Upper lobe of right lung (tissue), 1 donor: ENCODE measurements at places on chromosomes 5 and 9. TPM values are rescaled to one million over a fixed set of nuclear protein-coding genes. Genes with fewer than 3 reads are reported as not detected.

GRCh38 chr9:131046093-131046380 lies 37.1 kb downstream of the LAMC3 start:
- H3K27ac ChIP-seq: no peak overlapping the region
- DNase-seq: no peak
- H3K4me3 ChIP-seq: no peak overlapping the region
- no peaks in the 10 kb centered on the region for H3K36me3 ChIP-seq
- no peaks in the 10 kb centered on the region for H3K27me3 ChIP-seq

Gene CEL
- 0.75 TPM for total RNA-seq

Gene ERAP2
- 26.9 TPM for total RNA-seq

Gene CATSPER3
- 0.87 TPM for total RNA-seq

GRCh38 chr5:83085106-83085505 lies 7.8 kb downstream of the XRCC4 start:
- DNase-seq: no peak
- H3K36me3 ChIP-seq: no peaks in the 10 kb centered on the region
- H3K4me1 ChIP-seq: no peaks in the 10 kb centered on the region
- H3K4me3 ChIP-seq: no peak overlapping the region
- H3K27me3 ChIP-seq: no peaks in the 10 kb centered on the region

Gene SLF1
- 6.2 TPM for total RNA-seq

- no peak overlapping the region for H3K27ac ChIP-seq
- DNase-seq: no peak
- H3K4me1 ChIP-seq: no peaks in the 10 kb centered on the region
- no peaks in the 10 kb centered on the region for H3K27me3 ChIP-seq
Measured at GRCh38 chr9:112550531-112550930, 63.9 kb downstream of the KIAA1958 start.

- DNase-seq: peak; percentile 13
- H3K27ac ChIP-seq: peak overlapping the region; percentile 93
- peaks cover 20% of the 10 kb centered on the region for H3K4me1 ChIP-seq
- no peaks in the 10 kb centered on the region for H3K36me3 ChIP-seq
Measured at GRCh38 chr9:98144076-98144475, 25.1 kb upstream of the TRIM14 start.

GRCh38 chr5:60843386-60843935 lies 608 bp downstream of the ELOVL7 start:
- no peaks in the 10 kb centered on the region for H3K36me3 ChIP-seq
- DNase-seq: peak; percentile 66
- peak overlapping the region; percentile 62 for H3K4me3 ChIP-seq
- no peak overlapping the region for H3K27ac ChIP-seq
- H3K27me3 ChIP-seq: peaks cover 30% of the 10 kb centered on the region
- peaks cover 8% of the 10 kb centered on the region for H3K4me1 ChIP-seq

DNA sequence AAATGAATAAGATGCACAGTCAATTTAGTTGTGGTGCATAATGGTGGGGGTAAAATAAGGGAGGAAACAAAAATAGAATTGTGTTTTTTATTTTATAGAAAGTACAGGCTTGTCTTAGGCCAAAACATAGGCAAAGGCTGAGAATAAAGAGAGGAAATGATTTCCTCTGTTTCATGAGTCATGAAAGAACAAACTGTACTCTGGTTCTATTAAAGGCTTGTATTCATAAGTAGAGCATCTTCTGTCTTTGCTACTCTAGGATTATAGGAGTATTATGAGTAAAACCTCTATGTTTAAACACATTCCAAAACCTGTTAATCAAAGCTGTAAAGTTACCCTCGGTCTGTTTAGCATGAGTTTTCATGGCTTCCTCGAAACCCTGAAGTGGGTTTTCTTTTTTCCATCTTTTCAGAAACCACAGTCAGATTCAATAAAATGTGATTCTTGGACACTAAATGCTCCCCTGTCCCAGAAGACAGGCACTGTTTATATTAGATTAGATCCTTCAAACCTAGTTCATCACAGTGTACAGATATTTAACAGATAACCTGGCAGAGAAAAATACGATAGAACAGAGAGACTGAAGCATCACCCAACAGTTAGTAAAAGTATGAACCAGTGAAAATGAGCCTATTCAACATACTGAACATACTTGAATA lies 473.9 kb upstream of the CYLC2 start:
- no peaks in the 10 kb centered on the region for H3K4me1 ChIP-seq
- DNase-seq: no peak
- no peaks in the 10 kb centered on the region for H3K36me3 ChIP-seq
- H3K27ac ChIP-seq: no peak overlapping the region

GRCh38 chr5:87369431-87369830 lies 43.3 kb downstream of the CCNH start:
- H3K4me1 ChIP-seq: no peaks in the 10 kb centered on the region
- H3K27me3 ChIP-seq: no peaks in the 10 kb centered on the region
- no peak for DNase-seq
- H3K27ac ChIP-seq: no peak overlapping the region
